ENCODE measurements at places on chromosomes 7 and 10. TPM values are rescaled to one million over a fixed set of nuclear protein-coding genes. Genes with fewer than 3 reads are reported as not detected.
A peak's percentile ranks its signal among the peaks of the same experiment; 100 is the strongest.

- no peak for DNase-seq
Measured at GRCh38 chr7:53325061-53325460, 289.6 kb downstream of the POM121L12 start.

DNA sequence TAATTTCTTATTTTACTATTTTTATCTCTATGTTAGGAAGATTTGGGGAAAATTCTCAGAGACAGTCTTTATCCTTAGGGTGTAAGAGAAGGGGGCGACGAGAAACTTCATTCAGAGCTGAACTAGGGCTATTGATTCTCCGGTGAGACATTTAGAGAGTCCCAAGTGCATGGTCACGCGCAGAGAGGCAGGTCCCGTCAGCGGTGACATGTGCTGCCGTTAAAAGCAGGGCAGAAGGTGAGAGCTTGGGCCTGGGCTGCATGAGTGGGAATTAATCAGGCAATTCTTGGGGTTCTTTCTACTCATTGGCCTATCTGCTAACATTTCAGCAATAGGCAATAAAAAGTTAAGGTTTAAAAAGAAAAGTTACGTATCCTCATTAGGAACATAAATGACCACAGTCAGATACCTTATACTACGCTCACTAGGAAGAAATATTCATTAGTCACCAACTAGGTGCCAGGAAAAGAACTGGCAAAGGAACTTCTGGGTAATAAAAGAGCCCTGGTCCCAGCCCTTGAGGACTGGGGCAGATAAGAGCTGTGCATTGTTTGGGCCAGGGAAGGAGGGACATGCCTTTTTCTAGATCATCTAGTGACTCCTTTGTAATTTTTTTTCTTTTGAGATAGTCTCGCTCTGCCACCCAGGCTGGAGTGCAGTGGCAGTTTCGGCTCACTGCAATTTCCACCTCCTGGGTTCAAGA, 21.2 kb downstream of the PRKCQ start:
- no peak for DNase-seq

Gene PCLO
- total RNA-seq: 8.1 TPM

GRCh38 chr10:125722811-125723210, 3.3 kb downstream of the EDRF1 start:
- DNase-seq: no peak

Gene TUBAL3
- total RNA-seq: 1.0 TPM

GRCh38 chr10:21329995-21330627, 195.4 kb downstream of the SKIDA1 start:
- DNase-seq: peak; percentile 63

Gene DYNC1I1
- 2.5 TPM for total RNA-seq

Gene DLX6
- 2.2 TPM for total RNA-seq

GRCh38 chr10:61750943-61751471, 88.3 kb downstream of the CABCOCO1 start:
- peak; percentile 87 for DNase-seq

Gene AQP1
- 124 TPM for total RNA-seq

Gene NUDT13
- 3.4 TPM for total RNA-seq

DNA sequence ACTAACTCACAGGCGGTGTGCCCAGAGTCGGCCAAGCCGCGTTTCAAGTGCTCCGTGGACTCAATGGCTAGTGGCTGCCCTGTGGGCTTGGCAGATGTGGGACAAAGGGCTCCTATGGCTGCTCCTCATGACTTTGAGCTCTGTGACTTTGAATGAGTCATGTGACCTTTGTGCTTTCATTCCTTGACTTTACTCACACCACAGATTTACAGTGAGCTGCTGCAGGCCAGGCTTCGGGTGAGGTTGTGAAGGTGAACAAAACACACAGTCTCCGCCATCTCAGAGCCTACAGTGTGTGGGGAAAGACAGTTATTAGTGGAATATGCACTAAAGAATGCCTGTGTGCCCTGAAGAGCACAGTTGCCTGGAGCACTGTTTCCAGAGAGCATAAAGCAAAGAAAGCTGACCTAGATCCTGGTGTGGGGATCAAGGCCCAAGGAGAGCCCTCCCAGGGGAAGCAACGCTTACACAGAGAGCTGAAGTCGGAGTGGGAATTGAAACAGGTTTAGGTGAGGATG, 29.7 kb upstream of the PLEKHA1 start:
- DNase-seq: peak; percentile 64

DNA sequence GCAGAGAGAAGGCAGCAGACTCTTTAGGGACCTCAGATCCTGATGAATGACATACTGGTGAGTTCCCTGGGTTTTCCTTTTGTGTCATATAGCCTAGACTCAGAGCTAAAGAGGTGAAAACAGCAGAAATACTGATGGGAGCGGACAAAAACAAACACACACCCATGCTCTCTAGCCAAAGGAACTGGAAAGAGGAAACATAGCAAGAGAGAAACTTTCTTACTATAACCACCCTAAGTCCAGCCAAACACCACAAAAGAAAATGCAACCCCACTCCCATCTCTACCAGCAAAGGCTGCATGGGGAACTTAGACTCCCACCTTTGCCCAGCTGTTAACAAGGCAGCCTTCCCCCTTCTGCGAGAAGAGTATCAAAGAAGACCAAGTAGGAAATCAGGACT, 16.3 kb downstream of the GSAP start:
- no peak for DNase-seq

- no peak for DNase-seq
Measured at GRCh38 chr7:70951271-70951962, 180.5 kb upstream of the GALNT17 start.

GRCh38 chr7:112550468-112551060, 69.8 kb downstream of the LSMEM1 start:
- peak; percentile 63 for DNase-seq

- DNase-seq: no peak
Measured at GRCh38 chr10:124045276-124045675, 48.1 kb downstream of the CHST15 start.

DNA sequence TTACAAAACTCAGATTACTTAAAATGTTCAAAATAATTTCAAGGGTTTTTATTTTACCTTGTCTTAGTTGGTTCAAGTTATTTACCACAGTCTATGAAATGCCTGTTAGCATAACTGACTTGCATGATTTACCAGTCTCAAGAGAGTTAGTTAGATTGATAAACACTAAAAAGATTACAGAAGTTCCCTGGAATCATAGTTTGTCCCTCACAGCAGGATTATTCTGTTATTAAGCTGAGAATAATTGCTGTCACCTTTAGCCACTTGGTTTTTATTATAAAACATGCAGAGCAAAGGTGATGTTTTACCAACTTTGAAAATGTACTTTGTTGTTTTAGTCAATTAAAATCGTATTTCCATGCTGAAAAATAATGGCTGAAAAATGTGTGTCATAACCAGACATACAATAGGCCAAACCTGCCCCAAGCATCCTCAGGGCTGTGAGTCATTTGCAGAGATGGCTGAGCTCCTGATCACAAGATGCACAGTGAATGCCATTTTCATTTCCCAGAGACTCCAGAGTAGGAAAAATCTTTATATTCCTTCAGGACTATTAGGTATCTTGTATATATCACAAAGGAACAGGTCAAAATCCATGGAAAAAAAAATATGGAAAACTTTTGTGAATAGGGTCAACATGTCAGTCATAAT, 87.8 kb upstream of the DKK1 start:
- DNase-seq: no peak

Gene CFAP58
- total RNA-seq: 0.20 TPM

- peak; percentile 37 for DNase-seq
Measured at GRCh38 chr7:193481-194251, 1.3 kb downstream of the FAM20C start.

Gene PLPP4
- 3.4 TPM for total RNA-seq

DNA sequence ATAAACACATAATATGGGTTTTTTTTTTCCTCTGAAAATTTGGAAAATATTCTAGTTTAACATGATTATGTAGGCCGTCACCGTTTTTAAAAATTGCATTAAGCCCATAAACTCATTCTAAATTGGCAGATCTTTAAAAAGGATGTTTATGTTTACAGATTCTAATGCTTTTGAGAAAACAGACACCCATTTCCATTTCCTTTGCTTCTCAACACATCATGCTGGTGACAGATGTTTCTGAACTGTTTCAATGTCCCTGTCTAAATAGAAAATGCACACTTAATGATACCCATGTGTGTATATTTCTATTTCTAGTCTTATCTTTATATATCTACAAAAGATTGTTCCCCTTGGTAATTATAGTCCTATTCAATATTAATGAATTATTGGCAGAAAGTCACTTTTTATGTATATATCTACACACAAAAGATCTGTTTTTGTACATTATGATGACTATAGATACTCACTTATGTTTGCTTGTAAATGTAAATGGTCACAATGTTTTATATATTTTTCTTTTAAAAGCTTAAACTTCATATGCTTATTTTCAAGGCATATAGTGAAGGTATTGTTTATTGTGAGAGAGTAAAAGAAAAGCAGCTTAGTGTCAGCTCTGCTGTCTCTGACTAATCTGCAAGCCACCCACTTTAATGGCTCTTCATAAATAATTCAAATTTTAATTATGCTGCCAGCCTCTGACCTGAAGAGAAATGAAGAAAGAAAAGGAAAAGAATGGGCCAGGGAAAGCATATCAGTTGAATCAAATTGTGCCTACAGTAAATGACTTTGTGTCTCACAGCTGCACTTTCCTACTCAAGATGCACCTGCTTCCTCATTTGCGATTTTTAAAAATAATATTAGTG, 179.4 kb downstream of the CACNA2D1 start:
- DNase-seq: no peak

GRCh38 chr7:116776046-116776445, 86.3 kb upstream of the CAPZA2 start:
- DNase-seq: no peak

GRCh38 chr7:96266580-96266979, 55.3 kb downstream of the SLC25A13 start:
- DNase-seq: no peak

GRCh38 chr7:52270301-52270700, 765.1 kb upstream of the POM121L12 start:
- no peak for DNase-seq

DNA sequence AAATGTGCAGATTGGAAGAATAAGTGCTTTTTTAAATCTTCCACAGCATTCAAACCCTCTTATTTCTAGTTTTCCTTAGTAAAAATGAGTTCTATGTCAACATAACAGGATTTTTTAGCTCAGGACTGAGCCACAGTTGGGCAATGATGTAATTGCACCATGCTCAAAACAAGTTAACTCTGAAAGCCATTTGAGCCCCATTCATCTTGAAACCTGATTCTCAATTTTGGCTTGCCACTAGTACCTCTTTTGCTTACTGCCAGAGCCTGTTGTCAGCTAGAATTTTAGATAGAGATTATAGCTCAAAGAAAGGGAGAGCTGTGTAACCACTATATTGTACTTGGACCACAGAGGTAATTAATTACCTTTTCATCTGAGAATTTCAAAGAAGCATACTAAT, 1028.5 kb upstream of the PHF14 start:
- DNase-seq: no peak

GRCh38 chr10:129193148-129193547, 273.9 kb upstream of the MGMT start:
- no peak for DNase-seq

- no peak for DNase-seq
Measured at GRCh38 chr7:100802951-100803350, 24.4 kb downstream of the EPHB4 start.

Gene ADCYAP1R1
- 0.10 TPM for total RNA-seq

DNA sequence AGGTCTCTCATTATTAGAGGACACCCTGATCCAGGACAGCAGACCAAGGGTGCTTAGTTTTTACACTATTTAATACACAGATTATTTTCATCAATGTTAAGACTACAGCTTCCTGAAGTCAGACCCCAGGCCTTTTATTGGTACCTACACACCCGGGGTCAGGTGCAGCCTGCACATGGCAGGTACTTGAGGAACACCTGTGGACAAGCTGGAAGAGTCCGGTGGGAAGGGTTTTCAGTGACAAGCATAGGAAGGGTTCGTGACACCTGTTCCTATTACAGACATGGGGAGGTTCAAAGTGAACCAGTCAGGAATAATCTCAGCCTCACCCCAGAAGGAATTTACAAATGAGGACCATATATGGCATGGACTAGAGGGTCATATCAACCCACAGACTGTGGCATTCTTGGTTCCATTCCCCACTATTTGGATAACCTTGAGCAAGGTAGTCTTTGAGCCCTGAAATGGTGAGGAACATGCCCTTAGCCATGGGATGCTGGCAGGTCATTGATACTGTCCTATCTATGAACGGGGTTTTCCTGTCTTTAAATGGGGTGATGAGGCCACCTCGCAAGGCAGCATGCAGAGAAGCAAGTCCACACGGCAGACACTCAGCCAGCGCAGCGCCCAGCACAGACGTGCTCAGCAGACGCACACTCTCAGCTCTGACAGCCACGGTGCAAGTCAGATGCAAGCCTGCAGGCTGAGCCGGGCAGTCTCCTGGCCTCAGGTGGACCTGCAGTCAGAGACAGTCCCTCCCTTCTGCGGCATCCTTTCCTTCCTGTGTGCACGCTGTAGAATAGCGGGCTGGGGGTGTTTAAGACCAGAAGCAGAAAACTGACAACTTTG, 624.9 kb downstream of the PTPRN2 start:
- no peak for DNase-seq

Gene IDE
- total RNA-seq: 39.7 TPM

Gene LDB3
- total RNA-seq: not detected

Gene ADD3
- 216 TPM for total RNA-seq

DNA sequence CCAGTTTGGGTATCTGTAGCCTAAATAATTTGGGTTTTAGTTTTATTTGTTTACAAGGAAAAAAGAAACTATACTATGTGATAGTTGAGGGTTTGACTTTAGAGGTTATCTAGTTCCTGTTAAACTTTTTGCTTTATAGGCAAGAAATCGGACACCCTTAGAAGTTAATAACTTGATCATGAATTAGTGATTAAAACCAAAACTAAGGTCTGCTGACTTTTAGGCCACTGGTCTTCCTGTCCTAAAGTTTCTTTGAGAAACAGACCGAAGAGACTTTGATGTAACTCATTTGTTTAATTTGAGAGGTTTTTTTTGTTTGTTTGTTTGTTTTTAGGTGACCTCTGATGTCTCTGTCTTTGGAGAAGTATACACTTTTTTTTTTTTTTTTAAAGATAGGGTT, 59.7 kb downstream of the PHTF2 start:
- no peak for DNase-seq

DNA sequence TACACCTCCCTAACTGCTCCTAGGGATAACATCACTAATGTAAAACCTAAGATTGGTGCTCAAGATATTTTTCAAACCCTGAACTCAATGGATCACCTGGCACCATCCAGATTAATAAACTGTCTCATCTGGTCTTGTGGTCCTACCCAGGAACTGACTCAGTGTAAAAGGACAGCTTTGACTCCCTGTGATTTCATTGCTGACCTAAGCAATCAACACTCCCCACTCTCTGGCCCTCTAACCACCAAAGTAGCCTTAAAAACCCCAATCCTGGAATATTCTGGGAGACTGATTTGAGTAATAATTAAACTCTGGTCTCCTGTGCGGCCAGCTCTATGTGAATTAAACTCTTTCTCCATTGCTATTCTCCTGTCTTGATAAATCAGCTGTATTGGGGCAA, 6.2 kb upstream of the USP54 start:
- DNase-seq: no peak

DNA sequence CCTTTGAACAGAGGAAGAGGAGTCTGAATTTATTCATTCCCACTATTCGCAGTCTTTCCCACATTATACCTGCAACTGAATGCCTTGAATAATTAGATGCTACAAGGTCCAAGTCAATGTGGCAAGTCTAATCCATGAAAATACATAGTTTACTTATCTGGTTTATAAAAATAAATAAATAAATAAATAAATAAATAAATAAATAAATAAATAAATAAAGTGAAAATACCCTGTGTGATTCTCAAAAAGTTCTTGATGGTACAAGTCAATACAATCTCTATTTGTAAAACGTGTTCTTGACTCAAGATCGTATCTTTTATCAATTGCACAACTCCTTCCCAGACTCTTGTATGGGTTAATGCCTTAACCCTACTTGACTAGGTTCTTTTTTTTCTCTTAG, 417.7 kb downstream of the ZWINT start:
- no peak for DNase-seq

Gene STYXL1
- 64.4 TPM for total RNA-seq

Gene ELN
- 58.1 TPM for total RNA-seq
